Type B pancreatic cell (in vitro differentiated cells): ENCODE measurements at places on chromosomes 5 and 9. TPM values are rescaled to one million over a fixed set of nuclear protein-coding genes. Genes with fewer than 3 reads are reported as not detected.
A peak's percentile ranks its signal among the peaks of the same experiment; 100 is the strongest.

DNA sequence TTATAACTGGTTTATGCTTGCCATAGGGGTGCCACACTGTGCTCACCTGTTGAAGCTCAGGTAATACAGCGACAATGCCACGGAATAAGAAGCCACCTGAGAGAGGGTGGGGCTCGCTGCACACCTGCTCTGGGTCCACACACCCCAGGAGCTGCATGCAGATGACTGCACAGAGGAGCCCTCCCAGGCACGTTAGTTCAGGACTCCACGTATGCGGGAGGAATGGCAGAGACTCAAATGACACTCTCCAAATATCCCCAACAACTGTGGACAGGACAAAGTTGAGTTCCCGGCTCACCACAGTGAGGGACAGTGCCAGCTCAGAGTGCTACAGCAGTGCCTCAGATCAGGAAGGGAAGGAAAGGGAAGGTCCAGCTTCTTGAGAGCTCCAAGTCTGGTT lies 5.8 kb upstream of the FCN1 start:
- no peak overlapping the region for H3K4me3 ChIP-seq
- no peak overlapping the region for H3K27ac ChIP-seq
- H3K27me3 ChIP-seq, result peaks cover 4% of the 10 kb centered on the region

F12 gene
- total RNA-seq, result 3.2 and 5.7 TPM in 2 replicates

ABLIM3 gene
- total RNA-seq, result 7.8 and 8.0 TPM in 2 replicates

DNA sequence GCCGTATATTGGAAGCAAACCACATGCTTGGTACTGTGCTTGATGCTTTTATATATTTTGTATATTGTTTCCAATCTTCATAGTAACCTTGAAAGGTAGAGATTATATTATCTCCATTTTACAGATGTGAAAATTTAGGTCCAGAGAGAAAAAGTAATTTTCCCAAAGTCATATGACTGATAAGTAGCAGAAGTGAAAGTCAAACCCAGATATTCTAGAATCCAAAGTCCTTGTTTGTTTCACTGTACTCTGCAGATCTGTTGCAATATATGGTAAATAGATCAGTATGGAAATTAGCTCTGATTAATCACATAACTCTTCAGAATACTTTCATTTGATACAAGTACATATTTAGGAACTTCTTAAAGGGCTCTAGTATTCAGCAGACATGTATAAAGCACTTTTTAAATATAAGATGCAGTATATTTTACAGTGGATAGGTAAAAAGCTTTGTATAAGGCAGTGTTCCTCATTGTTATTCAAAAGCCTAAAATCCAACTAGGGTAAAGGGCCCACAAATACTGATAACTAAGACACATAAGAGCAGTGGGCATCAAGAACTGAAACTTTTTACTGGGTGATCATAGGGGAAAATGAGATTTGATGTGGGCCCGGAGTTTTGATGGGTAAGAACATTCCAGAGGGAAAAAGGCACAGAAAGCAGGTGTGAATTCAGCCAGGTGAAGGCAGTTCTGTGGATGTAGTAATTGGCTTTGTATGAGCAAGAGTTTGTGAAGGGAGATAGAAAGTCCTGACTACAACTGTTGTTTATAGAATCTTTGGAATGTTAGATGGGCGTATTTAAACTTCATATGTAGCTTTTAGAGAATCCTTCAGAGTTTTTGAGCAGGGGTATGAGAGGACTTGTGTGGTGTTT lies 25.0 kb downstream of the NDFIP1 start:
- H3K4me1 ChIP-seq, result peaks cover 8% of the 10 kb centered on the region
- H3K4me3 ChIP-seq, result no peak overlapping the region
- DNase-seq, result no peak
- H3K27me3 ChIP-seq, result no peaks in the 10 kb centered on the region
- H3K36me3 ChIP-seq, result peaks cover 7% of the 10 kb centered on the region

GTF2H2C gene
- 23.6 and 40.7 TPM in 2 replicates for total RNA-seq

- H3K36me3 ChIP-seq, result no peaks in the 10 kb centered on the region
- no peak for DNase-seq
- no peaks in the 10 kb centered on the region for H3K27me3 ChIP-seq
- no peak overlapping the region for H3K4me3 ChIP-seq
Measured at GRCh38 chr9:108634204-108634603, 221.6 kb downstream of the ACTL7B start.

DNA sequence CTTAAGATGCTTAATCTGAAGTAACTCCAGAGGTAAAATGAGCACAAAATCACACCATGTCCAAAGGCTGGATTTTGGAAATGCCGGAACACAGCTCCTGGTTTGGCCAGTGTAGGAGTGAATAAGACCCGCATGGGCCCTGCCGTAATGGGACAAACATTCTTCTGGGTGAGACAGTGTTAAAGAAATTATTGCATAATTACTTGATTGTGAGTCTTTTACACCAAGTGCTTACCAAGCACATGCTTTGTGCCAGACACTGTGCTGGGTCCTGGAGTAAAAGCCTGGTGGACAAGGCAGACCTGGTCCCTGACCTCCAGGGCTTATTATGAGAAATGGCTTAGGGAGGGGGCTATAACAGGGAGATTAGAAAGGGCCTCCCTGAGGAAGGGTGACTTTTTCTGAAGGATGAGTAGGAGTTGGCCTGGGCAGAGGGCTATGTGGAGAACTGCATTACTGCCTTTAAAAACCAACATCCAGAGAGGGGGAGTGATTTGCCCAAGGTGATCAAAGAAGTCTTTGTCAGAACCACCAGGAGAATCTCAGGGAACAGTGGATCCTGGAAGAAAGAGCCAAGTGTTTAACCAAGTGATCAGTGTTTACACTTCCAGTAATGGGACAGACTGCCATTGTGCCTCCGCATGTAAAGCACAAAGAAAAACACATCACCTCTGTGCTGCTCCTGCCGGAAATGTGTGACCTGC lies 3.5 kb downstream of the PDE6A start:
- H3K27me3 ChIP-seq, result peaks cover 4% of the 10 kb centered on the region
- no peak for DNase-seq
- H3K27ac ChIP-seq, result peak overlapping the region; percentile 29
- peaks cover 49% of the 10 kb centered on the region for H3K4me1 ChIP-seq

GRCh38 chr9:93586290-93587057 lies 10.1 kb downstream of the PHF2 start:
- H3K4me3 ChIP-seq, result no peak overlapping the region
- H3K27ac ChIP-seq, result peak overlapping the region; percentile 34
- H3K27me3 ChIP-seq, result no peaks in the 10 kb centered on the region
- H3K36me3 ChIP-seq, result peaks cover 13% of the 10 kb centered on the region
- peaks cover 49% of the 10 kb centered on the region for H3K4me1 ChIP-seq
- no peak for DNase-seq

GRCh38 chr9:34242830-34243229 lies 64.0 kb downstream of the UBAP1 start:
- no peak overlapping the region for H3K27ac ChIP-seq
- no peaks in the 10 kb centered on the region for H3K27me3 ChIP-seq
- H3K36me3 ChIP-seq, result peaks cover 34% of the 10 kb centered on the region
- H3K4me1 ChIP-seq, result no peaks in the 10 kb centered on the region

- H3K27ac ChIP-seq, result no peak overlapping the region
- no peak overlapping the region for H3K4me3 ChIP-seq
- no peaks in the 10 kb centered on the region for H3K36me3 ChIP-seq
- no peak for DNase-seq
- H3K27me3 ChIP-seq, result no peaks in the 10 kb centered on the region
Measured at GRCh38 chr5:90802474-90803317, 244.1 kb downstream of the ADGRV1 start.

SMIM33 gene
- not detected in 2 replicates for total RNA-seq

GRCh38 chr5:10695055-10695649 lies 65.9 kb downstream of the DAP start:
- H3K4me1 ChIP-seq, result peaks cover 19% of the 10 kb centered on the region
- peaks cover 15% of the 10 kb centered on the region for H3K36me3 ChIP-seq
- H3K27ac ChIP-seq, result peak overlapping the region; percentile 51
- peak; percentile 77 for DNase-seq

DNA sequence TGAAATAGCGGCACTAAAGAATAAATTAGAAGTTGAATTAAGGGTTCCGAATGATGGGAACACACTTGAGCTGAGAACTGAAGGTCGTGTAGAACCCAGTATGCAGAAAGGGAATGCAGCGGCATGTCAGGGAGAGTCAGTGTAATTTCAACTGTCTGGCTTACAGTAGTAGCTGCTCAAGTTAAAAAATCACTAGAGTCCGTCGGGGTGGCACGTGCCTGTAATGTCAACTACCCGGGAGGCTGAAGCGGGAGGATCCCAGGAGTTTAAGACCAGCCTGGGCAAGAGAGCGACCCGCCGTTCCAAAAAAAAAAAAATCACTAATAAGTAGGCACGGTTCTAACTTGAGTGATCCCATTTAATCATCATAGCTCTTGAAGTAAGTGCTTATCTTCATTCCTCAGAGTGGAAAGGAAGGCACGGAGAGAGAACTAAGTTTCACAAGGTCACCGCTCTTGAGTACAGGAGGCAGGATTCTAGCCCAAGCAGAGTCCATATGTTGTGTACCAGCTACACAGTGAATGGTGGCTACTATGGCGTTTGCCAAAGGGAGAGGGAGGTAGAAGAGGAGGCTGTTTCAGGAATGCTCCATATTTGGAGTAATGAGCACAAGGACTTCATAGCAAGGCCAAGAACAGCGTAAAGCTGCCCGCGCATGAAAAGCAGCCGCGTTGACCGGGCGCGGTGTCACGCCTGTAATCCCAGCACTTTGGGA lies 831 bp downstream of the RMRP start:
- H3K27me3 ChIP-seq, result peaks cover 6% of the 10 kb centered on the region
- H3K4me3 ChIP-seq, result peak overlapping the region; percentile 86
- H3K27ac ChIP-seq, result peak overlapping the region; percentile 99
- H3K4me1 ChIP-seq, result peaks cover 42% of the 10 kb centered on the region
- no peak for DNase-seq

DNA sequence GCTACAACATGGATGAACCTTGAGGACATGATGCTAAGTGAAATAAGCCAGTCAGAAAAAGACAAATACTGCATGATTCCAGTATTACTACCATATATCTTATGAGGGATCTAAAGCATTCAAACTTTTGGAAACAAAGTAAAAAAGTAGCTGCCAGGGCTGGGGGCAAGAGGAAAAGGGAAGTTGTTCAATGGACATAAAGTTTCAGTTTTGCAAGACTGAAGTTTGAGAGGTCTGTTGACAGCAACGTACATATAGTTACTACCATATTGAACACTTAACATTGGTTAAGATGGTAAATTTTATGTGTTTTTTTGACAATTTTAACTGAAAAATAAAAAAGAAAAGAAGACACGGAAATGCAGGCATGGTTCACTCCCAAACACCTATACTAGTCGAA lies 77.6 kb downstream of the MAPKAP1 start:
- H3K27ac ChIP-seq, result no peak overlapping the region
- H3K27me3 ChIP-seq, result no peaks in the 10 kb centered on the region
- H3K4me1 ChIP-seq, result peaks cover 28% of the 10 kb centered on the region
- no peak for DNase-seq
- peaks cover 12% of the 10 kb centered on the region for H3K36me3 ChIP-seq

RASGEF1C gene
- 0.36 and 0.77 TPM in 2 replicates for total RNA-seq

UBE2QL1 gene
- total RNA-seq, result 5.6 and 6.9 TPM in 2 replicates

DNA sequence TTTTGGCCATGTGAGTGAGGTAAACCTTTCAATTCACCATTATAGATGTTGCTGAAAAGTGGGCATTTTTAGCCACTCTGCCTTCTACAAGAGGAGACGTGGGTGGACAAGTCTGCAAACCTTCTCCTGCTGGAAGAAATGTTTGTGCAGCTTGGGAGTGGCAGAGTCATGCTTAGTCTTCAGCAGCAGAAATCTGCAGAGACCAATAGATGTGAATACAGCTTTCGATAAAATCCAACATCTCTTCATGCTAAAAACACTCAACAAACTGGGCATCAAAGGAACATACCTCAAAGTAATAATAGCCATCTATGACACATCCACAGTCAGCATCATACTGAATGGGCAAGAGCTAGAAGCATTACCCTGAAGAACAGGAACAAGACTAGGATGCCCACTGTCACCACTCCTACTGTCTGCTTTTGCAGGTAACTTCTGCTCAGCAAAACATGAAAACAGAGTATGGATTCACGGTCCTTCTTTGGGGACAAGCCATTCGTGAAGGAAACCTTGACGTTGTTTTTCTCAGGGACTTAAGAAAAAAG lies 91.3 kb downstream of the RALGPS1 start:
- H3K27me3 ChIP-seq, result no peaks in the 10 kb centered on the region
- H3K27ac ChIP-seq, result peak overlapping the region; percentile 29
- H3K4me3 ChIP-seq, result no peak overlapping the region
- no peaks in the 10 kb centered on the region for H3K36me3 ChIP-seq
- no peaks in the 10 kb centered on the region for H3K4me1 ChIP-seq

DNA sequence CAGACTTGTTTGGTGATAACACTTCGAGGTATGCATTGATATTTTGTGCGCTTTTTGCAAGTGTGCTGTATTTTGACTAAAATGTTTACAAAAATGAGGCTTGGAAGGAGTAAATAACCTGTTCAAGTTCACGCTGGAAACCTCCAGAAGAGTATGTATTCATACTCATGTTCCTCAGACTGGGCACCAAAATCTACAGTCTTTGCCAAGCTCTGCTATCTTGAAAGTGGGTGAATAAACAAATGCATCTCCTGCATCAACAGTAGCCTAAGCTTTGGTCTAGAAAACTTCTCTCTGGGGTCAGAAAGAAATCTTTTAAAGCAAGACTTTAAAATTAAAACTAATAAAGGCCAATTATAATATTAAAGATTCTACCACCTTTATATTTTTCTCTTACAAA lies 157.9 kb downstream of the TRPM3 start:
- H3K27me3 ChIP-seq, result no peaks in the 10 kb centered on the region
- H3K4me3 ChIP-seq, result no peak overlapping the region
- no peaks in the 10 kb centered on the region for H3K36me3 ChIP-seq
- DNase-seq, result no peak

- H3K4me3 ChIP-seq, result no peak overlapping the region
- no peak overlapping the region for H3K27ac ChIP-seq
- peaks cover 20% of the 10 kb centered on the region for H3K4me1 ChIP-seq
- peaks cover 46% of the 10 kb centered on the region for H3K36me3 ChIP-seq
Measured at GRCh38 chr9:94449486-94449885, 105.4 kb upstream of the PCAT7 start.

C6 gene
- 1.2 and 2.3 TPM in 2 replicates for total RNA-seq

ECM2 gene
- 0.24 and 0.51 TPM in 2 replicates for total RNA-seq

GRCh38 chr5:95718203-95718602 lies 12.9 kb upstream of the RHOBTB3 start:
- no peak for DNase-seq
- no peak overlapping the region for H3K4me3 ChIP-seq
- H3K27ac ChIP-seq, result no peak overlapping the region
- peaks cover 15% of the 10 kb centered on the region for H3K4me1 ChIP-seq

C1QTNF2 gene
- 0.21 and 0.31 TPM in 2 replicates for total RNA-seq

QRFP gene
- not detected in 2 replicates for total RNA-seq

GRCh38 chr5:10704949-10705621 lies 55.9 kb downstream of the DAP start:
- H3K4me1 ChIP-seq, result peaks cover 25% of the 10 kb centered on the region
- H3K27me3 ChIP-seq, result no peaks in the 10 kb centered on the region
- peaks cover 11% of the 10 kb centered on the region for H3K36me3 ChIP-seq

C9orf50 gene
- not detected in 2 replicates for total RNA-seq

CDO1 gene
- total RNA-seq, result 4.4 and 27.9 TPM in 2 replicates

DNA sequence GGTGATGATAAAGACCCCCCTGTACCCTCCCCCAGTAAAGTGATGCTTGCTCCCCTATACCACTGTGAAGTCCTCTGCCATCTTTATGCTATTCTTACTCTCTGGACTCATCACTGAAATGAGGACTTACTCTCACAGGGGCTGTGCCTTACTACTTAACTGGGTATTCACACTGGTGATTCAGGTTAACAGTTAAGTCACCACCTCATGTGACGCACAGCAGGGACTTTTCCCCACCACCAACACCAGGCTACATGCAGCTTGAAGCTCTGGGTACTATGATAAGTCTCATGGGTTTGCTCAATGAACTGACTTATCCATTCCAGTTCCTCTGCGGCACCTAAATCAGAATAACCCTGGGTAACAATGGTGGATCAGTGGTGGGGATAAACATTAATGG lies 163.7 kb downstream of the ELAVL2 start:
- no peak overlapping the region for H3K4me3 ChIP-seq
- no peak overlapping the region for H3K27ac ChIP-seq
- H3K36me3 ChIP-seq, result peaks cover 3% of the 10 kb centered on the region
- DNase-seq, result no peak
- H3K27me3 ChIP-seq, result no peaks in the 10 kb centered on the region
